ENCODE measurements at places on chromosomes 1 and 21. TPM values are rescaled to one million over a fixed set of nuclear protein-coding genes. Genes with fewer than 3 reads are reported as not detected.

GRCh38 chr1:223062177-223062576 lies 80.9 kb downstream of the TLR5 start:
- DNase-seq: no peak

GRCh38 chr1:3031401-3032221 lies 10.3 kb downstream of the ACTRT2 start:
- DNase-seq: no peak

Gene LRRC71
- not detected for total RNA-seq

Gene PGLYRP4
- not detected for total RNA-seq

Gene GPR25
- not detected for total RNA-seq

DNA sequence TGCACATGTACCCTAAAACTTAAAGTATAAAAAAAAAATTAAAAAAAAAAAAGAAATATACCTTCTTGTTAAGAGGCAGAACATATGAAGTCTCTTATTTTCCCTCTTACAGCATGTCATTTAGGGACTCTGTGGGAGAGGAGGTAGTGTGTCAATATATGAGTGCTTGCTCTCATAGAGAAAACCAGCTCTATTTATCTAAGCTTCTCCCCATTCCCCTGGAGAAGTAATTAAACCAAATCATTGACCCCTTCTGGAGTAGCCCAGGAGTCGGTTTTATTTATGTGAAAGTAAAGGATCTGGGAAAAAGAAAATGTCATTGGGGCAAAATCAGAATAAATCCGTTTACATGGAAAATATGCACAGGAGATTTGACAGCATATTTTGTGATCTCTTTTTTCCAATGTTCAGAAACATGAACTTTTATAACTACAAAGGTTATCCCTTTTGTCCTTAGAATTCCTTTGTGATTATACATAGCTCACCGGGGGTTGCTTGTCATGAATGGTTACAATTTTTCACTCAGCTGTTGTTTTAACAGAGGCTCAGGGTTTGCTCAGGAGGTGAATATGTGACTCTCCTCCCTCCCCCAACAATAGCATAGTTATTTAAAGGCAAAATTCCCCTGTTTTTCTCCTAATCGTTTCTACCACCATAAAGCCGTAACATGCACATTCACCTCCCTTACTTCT lies 114.5 kb upstream of the C1orf21 start:
- DNase-seq: no peak

DNA sequence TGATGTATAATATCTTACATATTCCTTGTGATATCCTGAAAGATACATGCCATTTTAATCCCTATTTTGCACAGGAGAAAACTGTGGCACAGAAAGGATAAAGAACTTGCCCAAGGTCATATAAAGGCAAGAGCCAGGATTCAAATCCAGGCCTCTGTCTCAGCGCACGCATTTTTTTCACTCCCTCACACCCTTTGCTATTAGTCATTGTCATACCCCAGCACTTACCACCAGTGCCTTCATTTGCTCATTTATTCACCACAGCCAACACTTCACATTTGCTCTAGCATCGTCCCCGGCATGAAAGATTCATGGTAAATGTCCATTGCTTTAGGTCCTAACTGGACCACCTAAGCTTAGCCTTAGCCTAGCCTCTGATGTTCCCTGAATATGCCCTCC lies 14.2 kb downstream of the ALX3 start:
- no peak for DNase-seq

Gene CD1B
- not detected for total RNA-seq

Gene TTC39A
- 15.4 TPM for total RNA-seq

- no peak for DNase-seq
Measured at GRCh38 chr21:46472246-46472645, 13.6 kb downstream of the DIP2A start.

GRCh38 chr1:19975423-19976193 lies 3.8 kb downstream of the PLA2G2A start:
- DNase-seq: no peak

GRCh38 chr21:26883768-26884167 lies 38.6 kb upstream of the ADAMTS1 start:
- no peak for DNase-seq

GRCh38 chr1:20059847-20060246 lies 10.1 kb upstream of the PLA2G5 start:
- no peak for DNase-seq

Gene SPRR1B
- not detected for total RNA-seq

- DNase-seq: no peak
Measured at GRCh38 chr1:21284206-21285054, 5.8 kb downstream of the ECE1 start.

- peak; percentile 54 for DNase-seq
Measured at GRCh38 chr1:203672346-203672745, 45.7 kb downstream of the ATP2B4 start.

Gene FCAMR
- total RNA-seq: not detected

All from pancreas (tissue), 10 donors.